ENCODE measurements at places on chromosomes 6 and 20.

DNA sequence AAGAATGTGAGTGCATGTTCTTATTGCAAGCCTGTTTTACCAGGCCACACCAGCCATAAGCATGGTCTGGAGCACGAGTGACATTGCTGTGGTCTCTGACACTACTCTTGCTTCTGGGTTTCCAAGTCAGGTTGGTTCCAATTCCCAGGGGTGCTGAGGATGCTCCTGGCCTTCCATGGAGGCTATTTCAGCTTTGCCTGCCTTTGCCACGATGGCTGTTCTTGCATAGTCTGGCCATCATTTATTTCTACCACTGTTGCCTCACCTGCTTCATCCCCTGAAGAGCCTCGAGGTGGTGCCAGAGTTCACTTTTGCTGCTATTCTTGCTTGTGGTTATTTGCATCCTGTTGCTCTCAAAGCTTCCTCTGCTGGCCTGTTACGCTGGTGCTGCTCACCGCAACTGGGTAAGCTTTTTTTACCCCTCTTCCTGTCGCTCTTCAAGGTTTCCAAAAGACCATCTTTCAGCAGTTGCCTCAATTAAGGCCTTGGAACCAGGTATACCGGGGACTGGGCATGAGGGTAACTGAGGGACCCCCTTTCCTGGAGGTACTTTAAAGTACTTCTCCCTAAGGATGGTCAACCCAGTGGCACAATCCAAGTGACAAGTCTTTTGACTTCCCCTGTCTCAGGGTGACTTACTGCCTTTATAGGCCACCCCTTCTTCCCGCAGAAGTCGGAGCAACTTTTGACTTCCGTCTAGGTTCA lies 64.5 kb downstream of the AKAP7 start:
- peak; percentile 29 for DNase-seq

DNA sequence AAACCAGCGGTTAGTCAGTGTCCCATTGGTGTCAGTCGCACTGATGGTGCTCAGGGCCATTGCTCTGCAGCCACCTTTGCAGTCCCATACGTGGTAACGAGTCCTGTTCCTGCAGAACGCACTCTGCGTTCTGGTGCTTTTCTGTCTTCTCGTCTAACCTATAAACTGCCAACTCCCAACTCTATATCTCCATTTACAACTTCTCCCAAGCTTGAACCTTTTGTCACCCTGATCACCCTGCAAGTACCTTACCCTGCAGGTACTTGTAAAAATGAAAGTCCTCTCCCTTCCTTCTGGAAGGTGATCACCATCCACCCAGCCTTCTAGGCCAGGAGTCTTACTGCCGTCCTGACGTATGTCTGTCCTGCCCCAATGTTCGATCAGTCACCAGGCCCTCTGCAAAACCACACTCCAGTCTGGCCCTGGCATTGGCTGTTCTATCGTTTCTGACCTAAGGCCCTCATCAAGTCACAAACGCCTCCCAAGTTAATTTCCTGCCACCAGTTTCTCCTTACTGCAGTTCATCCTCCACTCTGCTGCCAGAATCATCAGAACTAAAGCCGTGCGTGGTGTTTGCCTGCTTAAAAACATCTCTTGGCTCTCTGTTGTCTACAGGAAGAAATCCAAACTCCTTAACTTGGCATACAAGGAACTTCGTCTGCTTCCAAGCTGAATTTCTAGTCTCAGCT lies 7.9 kb downstream of the RREB1 start:
- DNase-seq, result no peak

- DNase-seq, result no peak
Measured at GRCh38 chr20:62633598-62634329, 8.5 kb upstream of the SLCO4A1 start.

DNA sequence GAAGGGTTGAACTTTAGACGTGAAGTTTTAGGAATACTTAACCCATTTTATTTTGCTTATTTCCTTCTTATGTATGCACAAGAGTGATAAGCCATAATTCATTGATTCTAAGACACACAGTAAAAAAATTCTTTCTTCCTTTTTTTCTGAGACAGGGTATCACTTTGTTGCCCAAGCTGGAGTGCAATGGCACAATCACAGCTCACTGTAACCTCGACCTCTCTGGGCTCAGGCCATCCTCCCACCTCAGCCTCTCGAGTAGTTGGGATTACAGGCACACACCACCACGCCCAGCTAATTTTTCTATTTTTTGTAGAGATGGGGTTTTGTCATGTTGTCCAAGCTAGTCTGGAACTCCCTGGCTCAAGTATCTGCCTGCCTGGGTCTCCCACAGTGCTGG lies 116.6 kb upstream of the RNF24 start:
- no peak for DNase-seq

- DNase-seq, result no peak
Measured at GRCh38 chr6:12132351-12133222, 120.5 kb downstream of the HIVEP1 start.

DNA sequence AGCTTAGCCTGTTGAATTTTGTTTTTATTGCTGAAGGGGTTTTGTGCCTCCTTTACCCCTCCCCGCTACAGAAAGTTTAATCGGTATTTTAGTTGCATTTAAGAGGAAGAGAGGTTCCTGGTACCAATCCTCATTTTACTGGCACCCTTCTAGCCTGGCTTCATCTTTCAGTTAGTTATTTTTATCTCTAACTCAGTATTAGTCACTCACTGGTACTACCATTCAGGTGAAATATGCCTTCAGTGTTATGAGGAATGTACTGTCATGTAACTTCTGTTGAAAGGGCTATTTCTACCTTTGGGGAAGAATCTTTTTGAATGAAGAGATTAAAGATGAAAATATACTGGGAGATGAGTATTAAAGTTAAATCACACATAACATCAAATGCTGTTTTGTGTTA lies 211.8 kb downstream of the CDKAL1 start:
- peak; percentile 18 for DNase-seq

GRCh38 chr20:34675561-34675960 lies 1.3 kb downstream of the PIGU start:
- no peak for DNase-seq

Data from bronchial epithelial cell (primary cell).